ENCODE measurements at places on chromosomes 13 and 19. TPM values are rescaled to one million over a fixed set of nuclear protein-coding genes. Genes with fewer than 3 reads are reported as not detected.

SIGLEC14 gene
- total RNA-seq = not detected

FAM32A gene
- 90.4 TPM for total RNA-seq

ZNF880 gene
- 1.9 TPM for total RNA-seq

ZNF177 gene
- 5.7 TPM for total RNA-seq

ZNF613 gene
- total RNA-seq = 20.6 TPM

SYCN gene
- not detected for total RNA-seq

RFX2 gene
- total RNA-seq = 3.7 TPM

SIGLEC12 gene
- not detected for total RNA-seq

BLVRB gene
- 27.9 TPM for total RNA-seq

ZNF574 gene
- total RNA-seq = 35.6 TPM

DNA sequence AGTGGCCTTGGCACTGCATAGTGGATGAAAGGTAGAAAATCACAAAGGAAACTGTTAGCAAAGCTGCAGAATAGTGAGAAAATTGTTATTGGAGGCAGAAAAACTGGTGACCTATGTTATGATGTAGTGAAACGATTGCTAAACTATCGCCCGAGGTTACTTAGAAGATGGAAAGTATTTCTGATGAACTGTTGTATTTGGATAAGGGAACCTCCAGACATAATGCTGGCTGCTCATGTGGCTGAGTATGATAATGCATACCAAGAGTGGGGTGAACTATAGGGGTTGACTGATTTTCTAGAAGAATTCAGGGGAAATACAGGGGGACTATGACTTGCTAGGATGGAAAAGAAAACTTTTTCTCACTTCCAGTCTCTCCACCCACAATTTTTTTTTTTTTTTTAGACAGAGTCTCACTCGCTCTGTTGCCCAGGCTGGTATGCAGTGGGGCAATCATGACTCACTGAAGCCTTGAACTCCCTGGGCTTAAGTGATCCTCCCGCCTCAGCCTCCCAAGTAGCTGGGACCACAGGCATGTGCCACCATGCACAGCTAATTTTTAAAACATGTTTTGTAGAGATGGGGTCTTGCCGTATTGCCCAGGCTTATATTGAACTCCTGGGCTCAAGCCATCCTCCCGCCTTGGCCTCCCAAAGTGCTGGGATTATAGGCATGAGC lies 4.4 kb upstream of the EID2 start:
- DNase-seq = no peak

- DNase-seq = peak; percentile 17
These were observed 15.6 kb upstream of the PROZ start for GRCh38 chr13:113142876-113143275.

GRCh38 chr13:28026508-28026907 lies 38.0 kb upstream of the URAD start:
- no peak for DNase-seq

- no peak for DNase-seq
These were observed 19.9 kb upstream of the ARGLU1 start for GRCh38 chr13:106587787-106588186.

DNA sequence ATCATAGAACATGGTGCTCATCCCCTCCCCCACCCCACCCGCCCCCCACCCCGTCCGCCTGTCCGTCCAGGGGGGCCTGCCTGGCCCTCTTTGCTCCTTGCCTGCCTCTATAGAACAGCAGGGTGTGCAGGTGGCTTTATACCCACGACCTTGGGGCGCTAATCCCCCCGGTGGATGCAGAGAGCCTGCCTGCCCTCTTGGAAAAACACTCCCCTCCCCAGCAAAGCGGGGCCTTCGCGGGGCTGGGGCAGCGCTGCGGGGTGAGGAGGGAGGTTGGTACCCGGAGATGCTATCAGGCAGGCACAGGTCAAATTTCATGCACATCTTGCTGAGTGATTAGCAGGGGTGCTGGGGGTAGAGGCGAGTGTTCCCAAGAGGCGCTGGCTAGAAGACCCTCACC lies 21.9 kb downstream of the RFX1 start:
- no peak for DNase-seq

DNA sequence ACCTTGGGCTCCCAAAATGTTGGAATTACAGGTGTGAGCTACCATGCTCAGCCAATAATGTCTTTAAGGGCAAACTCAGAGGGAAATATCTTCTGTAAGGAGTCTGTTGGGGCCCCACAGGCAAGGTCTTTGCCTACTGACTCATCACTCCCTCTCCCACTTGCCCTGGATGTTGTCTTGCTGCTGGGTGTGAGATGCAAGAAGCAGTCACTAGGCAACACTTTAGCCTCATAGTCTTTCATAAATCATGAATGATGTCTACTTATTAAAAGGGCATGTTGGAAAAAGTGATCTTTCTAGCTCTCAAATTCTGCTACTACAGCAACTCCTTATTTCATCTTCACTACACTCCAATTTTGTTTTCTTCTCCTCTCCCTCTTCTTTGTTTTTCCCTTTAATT lies 34.6 kb upstream of the SLC10A2 start:
- DNase-seq = no peak

DNA sequence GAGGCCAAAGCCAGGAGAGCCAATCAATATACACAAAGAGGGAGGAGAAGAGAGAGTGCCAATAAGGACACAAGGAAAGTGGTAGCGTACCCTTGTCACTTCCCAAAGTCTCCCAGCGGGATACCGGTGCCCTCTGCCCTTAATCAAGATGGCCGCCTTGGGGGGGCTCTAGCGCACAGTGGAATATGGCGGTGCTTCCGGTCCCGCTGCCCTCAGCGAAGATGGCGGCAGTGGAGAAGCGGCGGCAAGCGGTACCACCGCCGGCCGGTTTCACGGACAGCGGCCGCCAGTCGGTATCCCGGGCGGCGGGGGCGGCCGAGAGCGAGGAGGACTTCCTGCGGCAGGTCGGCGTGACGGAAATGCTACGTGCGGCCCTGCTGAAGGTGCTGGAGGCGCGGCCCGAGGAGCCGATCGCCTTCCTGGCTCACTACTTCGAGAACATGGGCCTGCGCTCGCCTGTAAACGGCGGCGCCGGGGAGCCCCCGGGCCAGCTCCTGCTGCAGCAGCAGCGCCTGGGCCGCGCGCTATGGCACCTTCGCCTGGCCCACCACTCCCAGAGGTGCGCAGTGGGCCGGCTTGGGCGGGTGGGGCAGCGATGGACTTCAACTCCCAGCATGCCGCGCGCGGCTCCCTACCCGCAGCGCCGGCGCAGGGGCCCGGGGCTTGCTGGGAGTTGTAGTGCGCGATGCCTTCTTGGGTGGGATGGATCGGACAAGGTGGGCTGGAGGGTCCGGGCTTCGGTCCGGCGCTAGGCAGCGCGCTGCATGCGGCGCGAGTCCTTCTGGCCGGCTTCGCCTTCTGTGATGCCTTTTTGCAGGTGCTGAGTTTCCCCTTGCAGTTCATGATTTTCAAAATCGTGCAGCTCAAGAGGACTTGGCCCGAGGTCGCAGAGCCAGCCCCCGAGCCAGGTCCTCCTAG lies at the start of gene TPGS1:
TPGS1 (plus strand) TSS at position 212 of the 918 bp plus-strand sequence; CDS start at position 222, 10 bp downstream.
- DNase-seq = peak; percentile 84

DNA sequence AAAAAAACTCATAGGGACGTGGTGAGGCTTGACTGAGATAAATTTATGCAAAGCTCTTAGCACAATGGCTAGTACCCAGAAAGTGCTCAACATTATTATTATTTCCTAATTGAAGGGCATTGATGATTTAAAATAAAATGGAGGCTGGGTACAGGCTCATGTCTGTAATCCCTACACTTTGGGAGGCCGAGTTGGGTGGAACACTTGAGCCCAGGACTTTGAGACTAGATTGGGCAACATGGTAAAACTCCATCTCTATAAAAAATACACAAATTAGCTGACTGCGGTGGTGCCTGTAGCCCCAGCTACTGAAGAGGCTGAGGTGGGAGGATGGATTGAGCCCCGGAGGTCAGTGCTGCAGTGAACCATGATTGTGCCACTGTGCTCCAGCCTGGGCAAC lies 49.6 kb downstream of the LRCH1 start:
- no peak for DNase-seq

DNA sequence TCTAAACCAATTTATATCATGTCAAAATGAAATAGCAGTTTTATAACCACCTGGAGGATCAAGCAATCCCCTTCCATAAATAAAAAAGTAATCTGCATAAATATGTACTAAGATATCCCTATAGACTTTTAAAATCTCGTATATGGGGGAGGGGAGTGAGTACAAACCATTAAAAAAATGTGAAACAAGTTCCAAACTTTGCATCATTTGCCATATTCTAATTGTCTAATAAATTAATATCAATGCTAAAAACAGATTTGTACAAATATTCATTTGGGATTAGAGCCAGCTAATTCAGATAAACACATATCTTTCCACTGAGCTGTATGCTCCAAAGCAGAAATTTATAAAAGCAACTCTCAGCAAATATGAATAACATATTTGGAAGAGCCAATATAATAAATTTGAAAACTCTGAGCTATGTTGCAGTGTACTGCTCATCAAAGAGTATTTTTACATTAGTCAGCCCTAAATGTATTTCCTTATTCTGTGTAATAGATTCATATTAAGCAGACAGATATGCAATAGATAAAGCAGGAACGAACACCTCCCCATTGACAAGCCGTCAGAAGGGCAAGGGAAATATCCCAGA lies 970.2 kb downstream of the EFNB2 start:
- no peak for DNase-seq

DNA sequence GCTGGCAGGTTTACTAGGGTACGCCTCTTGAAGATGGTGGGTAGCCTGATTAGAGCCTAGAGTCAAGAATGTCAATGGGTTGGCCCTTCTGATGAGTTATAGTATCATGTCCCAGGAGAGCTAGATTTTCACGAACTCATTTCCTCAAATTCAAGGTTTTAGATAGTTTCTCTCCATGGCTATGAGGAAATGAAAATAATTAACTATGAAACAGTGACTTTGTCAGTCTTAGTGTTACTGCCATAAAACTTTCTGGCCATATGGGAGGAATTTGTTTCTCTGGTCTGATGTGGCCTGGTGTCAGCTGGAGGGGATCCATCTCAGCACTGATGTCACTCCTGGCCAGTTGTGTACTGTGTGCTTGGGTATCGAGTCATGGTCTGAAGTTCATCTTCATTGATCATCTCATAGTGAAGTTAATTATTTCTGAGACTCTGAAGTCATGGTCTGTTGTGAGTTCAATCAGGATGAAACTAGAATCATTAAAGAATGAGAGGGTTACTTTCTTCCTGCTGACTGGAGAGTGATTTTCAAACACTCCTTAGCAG lies 49.4 kb upstream of the TNFSF11 start:
- no peak for DNase-seq

DNA sequence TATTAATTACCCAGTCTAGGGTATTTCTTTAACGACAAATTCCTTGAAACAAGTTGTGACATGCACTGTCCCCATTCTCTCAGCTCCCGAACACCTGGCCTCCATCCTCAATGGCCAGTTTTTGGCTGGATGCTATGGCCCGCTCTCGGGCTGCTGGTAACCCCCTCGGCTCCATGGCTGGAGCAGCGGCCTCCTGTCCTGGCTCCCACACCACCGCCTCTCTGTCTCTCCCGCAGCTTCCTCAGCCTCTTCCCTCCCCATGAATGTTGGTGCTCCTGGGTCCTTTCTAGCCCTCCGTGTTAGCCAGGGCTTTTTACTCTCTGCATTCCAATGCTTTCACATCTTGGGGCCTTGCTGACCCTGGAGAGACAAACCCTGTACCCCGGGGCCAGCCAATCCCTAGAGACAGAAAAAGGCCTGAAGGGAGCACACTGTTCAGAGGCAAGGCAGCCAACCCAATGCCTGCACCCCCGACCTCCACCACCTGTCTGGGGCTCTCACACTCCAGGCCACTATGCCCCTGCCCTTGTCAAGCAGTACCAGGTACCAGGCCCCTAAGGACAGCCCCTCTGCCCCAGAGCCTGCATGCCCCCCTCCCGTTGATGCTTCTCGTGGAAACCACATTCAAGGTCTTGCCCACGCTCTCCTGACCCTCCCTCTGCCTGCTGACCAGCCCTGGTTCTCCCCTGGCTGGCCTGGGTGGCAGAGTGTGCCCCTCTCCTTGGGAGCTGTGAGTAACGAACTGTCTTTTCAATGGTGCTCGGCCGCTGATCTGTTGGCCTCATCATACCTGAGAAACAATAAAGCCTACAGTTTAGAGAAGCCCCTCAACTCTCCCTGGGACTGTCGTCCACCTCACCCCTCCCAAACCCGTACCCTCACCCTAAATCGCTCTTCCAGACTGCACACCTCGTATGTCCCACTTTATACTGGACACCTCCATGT lies 86.9 kb upstream of the GPR183 start:
- no peak for DNase-seq

- DNase-seq = peak; percentile 4
These were observed 8.0 kb downstream of the ZNF551 start for GRCh38 chr19:57689750-57690149.

GRCh38 chr19:1402411-1403070 lies 1.2 kb upstream of the GAMT start:
- DNase-seq = no peak

GRCh38 chr13:49814551-49815270 lies 22.2 kb upstream of the KPNA3 start:
- DNase-seq = no peak

GRCh38 chr19:18464646-18465045 lies 26.7 kb upstream of the ISYNA1 start:
- DNase-seq = no peak

GRCh38 chr19:15114153-15114540 lies 6.9 kb downstream of the SYDE1 start:
- DNase-seq = no peak

DNA sequence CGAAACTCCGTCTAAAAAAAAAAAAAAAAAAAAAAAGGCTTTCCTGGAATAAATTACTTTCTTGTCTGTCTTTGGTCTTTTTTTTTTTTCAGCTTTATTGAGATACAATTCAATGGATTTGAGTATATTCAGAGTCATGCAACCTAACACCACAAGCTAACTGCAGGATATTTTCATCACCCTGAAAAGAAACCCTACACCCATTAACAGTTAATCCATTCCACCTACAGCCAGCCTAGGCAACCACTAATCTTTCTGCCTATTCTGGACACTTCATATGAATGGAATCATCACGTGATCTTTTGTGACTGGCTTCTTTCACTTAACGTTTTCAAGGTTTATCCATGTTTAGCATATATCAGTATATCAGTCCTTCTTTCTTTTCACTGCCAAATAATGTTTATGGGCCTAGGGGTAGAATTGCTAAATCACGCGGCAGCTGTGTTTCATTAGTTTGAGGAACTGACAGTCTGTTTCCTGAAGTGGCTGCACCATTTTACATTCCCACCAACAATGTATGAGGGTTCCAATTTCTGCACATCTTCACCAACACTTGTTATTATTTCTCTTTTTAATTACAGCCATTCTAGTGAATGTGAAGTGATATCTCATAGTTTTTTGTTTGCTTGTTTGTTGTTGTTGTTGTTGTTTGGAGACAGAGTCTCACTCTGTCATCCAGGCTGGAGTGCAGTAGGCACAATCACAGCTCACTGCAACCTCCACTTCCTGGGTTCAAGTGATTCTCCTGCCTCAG lies 19.9 kb downstream of the LRFN3 start:
- DNase-seq = no peak
